Panc1 (cell line): ENCODE measurements at places on chromosomes 5 and 9.

GRCh38 chr9:8666060-8666459 lies 866.5 kb upstream of the DMAC1 start:
- DNase-seq = no peak

DNA sequence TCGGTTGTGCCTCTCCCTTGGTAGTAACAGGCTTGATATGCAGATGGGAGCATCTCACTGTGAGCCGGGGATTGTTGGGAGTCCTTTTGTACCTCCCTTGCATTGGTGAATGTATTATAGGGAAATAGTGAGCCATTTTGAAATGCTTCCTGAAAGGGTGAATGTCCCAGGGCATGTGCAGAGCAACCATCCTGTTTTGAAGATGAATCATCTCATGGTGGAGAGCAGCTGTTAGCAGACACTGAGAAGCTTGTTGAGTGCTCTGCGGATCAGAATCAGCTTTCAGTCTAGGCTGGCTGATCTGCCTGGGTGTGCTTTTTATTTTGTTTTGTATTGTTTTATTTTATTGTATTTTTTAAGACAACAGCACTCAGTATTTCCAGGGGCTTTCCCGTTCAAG lies 29.7 kb downstream of the SLC36A1 start:
- DNase-seq = no peak

DNA sequence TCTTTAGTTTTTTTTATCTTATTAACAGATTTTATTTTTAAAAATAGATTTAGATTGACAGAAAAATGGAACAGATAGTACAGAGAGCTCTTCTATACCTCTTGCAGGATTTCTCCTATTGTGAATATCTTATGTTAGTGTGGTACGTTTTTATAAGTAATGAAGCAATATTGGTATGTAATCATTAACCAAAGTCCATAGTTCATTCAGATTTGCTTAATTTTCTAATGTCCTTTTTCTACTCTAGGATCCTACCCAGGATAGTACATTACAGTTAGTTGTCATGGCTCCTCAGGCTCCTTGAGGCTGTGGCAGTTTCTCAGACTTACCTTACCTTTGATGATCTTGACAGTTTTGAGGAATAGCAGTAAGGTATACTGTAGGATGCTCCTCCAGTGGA lies 30.4 kb downstream of the PPP2R2B start:
- no peak for DNase-seq

DNA sequence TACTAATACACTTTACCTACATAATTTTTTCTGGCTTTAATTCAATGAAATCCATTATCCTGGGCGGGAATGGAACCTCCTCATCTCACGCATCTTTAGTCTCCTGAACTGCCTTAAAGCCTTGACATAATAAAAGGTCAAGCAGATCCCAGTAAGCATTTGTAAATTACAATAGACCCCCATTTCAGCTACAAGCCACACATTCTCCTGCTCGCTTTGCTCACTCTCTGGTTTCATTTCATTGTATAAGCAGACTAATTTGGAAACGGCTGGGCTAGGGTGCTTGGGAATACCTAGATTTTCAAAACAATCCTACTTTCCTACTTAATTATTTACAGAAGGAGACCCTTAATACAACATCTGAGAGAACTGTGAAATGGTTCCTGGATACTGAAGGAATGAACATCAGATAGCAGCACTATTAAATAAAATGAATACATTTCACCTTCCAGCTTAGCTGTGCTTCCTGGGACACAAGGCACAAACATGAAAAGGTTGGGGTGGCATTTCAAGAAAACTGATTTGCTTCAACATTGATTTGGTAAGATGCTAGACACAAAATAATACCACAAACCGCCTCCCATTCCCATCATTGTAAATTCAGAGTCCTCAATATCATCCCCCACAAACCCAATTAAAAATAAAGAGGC lies 1.5 kb downstream of the JAKMIP2 start:
- no peak for DNase-seq

DNA sequence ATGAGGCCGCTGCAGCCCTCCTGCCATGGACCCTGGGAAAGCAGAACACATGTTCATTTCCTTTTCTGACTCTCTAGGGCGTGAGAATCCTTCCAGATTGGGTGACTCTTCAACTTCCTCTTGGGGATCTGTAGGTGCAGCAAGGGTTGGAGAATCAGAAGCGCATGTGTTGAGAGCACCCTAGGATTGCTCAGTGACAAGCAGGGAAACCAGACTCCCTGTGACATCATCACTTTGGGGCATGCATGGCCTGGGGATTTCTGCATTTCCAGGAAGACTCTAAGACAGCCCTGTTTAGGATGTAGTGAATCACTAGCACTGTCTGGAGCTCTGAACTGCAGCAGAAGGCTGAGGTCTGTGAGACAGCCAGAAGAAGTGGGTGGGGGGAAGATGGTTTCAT lies 15.1 kb upstream of the LCP2 start:
- no peak for DNase-seq

DNA sequence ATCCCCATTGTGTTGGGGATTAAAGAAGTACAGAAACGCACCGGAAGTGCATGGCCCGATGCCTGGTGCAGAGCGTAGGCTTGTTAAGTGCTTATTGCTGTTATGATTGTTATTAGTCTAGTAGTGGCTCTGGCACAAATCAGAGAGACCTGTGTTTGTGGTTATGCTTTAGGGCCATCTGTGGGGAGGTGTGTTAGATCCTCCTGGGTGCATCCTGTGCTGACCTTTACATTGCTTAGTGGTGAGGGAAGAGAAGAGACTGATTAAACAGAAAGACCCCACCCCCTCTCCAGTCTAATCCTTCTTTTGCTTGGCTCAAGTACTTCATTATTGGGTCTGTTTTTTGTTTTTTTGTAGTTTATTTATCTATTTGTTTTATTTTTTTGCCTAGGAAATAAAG lies 112.7 kb upstream of the SPRY4 start:
- no peak for DNase-seq

GRCh38 chr5:181192337-181193046 lies 12.5 kb downstream of the TRIM7 start:
- DNase-seq = no peak

GRCh38 chr5:119583684-119584083 lies 45.7 kb upstream of the FAM170A start:
- DNase-seq = no peak

DNA sequence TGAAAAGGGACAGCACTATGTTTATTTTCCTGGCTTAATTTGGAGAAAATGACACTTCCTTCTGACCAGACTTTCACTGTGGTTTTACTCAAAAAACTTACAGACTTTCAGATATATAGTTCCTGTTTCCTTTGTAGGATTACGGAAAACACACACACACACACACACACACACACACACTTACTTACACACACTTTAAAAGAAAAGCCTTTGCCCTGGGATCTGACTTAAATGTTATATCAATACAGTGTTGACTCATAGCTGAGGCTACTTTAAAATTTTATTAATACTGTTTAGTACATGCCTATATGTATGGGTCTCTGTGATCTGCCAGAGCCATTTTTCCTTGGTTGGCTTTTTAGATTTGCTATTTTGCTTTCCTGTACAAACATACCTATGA lies 758.3 kb downstream of the DNAH5 start:
- no peak for DNase-seq

- DNase-seq = no peak
Measured at GRCh38 chr5:28729067-28729466, 1690.7 kb upstream of the CDH9 start.

DNA sequence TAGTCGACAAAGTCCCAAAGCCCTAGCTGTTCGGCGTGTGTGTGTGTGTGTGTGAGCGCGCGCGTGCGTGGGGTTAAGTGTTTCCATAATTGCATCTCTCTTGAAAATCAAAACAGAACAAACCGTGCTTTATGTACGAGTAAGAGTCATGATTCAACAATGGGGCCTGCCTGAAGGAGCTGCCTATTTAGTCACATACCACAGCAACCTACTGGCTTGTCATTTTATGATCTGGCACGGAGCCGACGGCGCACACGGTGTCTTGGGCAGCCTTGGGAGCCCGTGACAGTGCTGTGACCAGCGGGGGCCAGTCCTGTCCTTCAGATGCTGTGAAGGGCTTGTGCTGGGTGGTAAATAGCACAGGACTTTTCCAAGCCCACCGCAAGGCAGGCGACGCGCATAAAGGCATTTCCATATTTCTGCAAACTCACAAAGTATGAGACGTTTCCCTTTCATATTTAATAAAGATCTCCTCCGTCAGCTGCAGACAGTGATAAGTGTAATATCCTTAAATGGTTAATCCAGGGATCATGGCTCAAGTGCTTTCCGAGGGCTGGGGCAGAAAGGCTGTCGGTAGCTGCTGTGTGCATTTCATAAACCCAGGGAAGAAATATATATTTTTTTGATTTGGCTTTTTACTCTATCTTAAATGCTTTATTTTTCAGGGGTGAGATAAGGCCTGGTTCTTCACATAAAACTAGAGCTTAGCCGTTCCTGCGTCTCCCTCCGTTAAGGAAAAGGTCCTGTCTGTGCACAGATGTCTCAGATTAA lies 270.2 kb upstream of the IRX1 start:
- no peak for DNase-seq

- no peak for DNase-seq
Measured at GRCh38 chr9:91847581-91848091, 102.4 kb downstream of the ROR2 start.

DNA sequence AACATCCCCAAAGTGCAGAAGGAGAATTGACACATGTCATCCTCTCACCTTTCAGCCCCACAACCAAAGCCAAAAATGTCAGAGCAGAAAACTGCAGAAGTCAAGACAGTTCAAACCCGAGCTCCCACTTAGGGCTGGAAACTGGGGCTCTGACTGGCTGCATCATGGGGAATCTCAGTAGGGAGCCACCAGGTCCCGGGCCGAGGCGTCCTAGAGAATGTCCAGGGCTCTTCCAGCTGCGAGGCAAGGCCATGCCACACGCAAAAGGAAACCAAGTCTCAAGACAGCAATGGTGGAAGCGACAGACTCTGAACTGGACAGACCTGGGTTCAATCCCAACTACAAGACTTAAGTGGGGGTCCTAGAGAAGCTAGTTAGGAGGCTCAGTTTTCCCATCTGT lies 13.8 kb downstream of the SH3PXD2B start:
- DNase-seq = no peak

- no peak for DNase-seq
Measured at GRCh38 chr5:39466846-39467245, 42.1 kb upstream of the DAB2 start.

GRCh38 chr9:30075451-30076199 lies 2308.8 kb upstream of the ACO1 start:
- DNase-seq = no peak

- no peak for DNase-seq
Measured at GRCh38 chr5:75006865-75007822, 45.2 kb downstream of the GCNT4 start.

GRCh38 chr5:69271376-69271775 lies 36.7 kb downstream of the CDK7 start:
- DNase-seq = no peak

GRCh38 chr5:150155258-150156026 lies at the start of gene PDGFRB:
Gene PDGFRB (minus strand): TSS chr5:150155845. CDS start chr5:150137047, 18,798 bp downstream.
- DNase-seq = no peak

- no peak for DNase-seq
Measured at GRCh38 chr9:68805890-68806517, 101.0 kb downstream of the PIP5K1B start.

- DNase-seq = no peak
Measured at GRCh38 chr5:7801891-7802614, 48.9 kb downstream of the CFAP90 start.

GRCh38 chr5:19140276-19140675 lies 847.7 kb downstream of the CDH18 start:
- DNase-seq = no peak

DNA sequence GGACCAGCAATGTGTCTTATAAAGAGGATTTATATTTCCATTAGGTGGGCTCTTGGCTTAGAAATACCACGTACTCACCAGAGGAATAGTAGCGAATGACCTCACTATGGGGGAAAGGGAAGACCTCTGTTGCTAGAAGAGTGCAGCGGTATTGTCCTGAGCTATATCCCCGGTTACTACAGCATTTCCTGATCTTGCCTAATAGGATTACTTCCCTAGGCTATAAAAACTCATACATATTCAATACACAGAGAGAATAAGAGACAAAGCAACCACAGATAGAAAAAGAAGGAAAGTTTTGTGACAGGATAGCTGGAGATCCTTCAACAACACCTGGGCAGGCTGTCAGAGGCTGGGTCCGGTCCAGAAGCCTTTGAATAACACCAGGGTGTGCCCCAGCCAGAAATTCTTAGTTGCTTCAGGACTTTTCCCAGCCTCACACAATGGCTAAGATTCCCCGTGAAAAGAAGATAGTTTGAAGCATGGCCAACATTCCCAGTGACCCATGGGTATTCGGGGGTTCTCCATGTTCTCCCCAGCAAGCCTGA lies 85.4 kb downstream of the TRIM36 start:
- no peak for DNase-seq

- no peak for DNase-seq
Measured at GRCh38 chr5:138685193-138685745, 68.0 kb upstream of the CTNNA1 start.

- no peak for DNase-seq
Measured at GRCh38 chr5:105696440-105696839, 1974.3 kb downstream of the EFNA5 start.
